Epithelial cell of umbilical artery (primary cell): ENCODE measurements at places on chromosomes 5 and 9. TPM values are rescaled to one million over a fixed set of nuclear protein-coding genes. Genes with fewer than 3 reads are reported as not detected.

TMEM215 gene
- total RNA-seq = not detected in 2 replicates

CCL19 gene
- not detected in 2 replicates for total RNA-seq

RORB gene
- under 0.01 and 0.15 TPM in 2 replicates for total RNA-seq

TBC1D13 gene
- 8.8 and 12.9 TPM in 2 replicates for total RNA-seq

SNCAIP gene
- 12.7 and 19.8 TPM in 2 replicates for total RNA-seq

ZNF474 gene
- not detected in 2 replicates for total RNA-seq

PCDHB4 gene
- under 0.01 and 0.15 TPM in 2 replicates for total RNA-seq

UGCG gene
- total RNA-seq = 49.7 and 60.8 TPM in 2 replicates

PCDHA9 gene
- total RNA-seq = under 0.01 and 0.15 TPM in 2 replicates

EGFL7 gene
- 532 and 626 TPM in 2 replicates for total RNA-seq

FRRS1L gene
- not detected in 2 replicates for total RNA-seq

FST gene
- total RNA-seq = 45.5 and 47.7 TPM in 2 replicates

CD14 gene
- total RNA-seq = 1.2 and 1.6 TPM in 2 replicates

MSMP gene
- total RNA-seq = 91.8 and 187 TPM in 2 replicates

CNTFR gene
- total RNA-seq = not detected in 2 replicates

C5orf52 gene
- not detected in 2 replicates for total RNA-seq

GARIN3 gene
- total RNA-seq = not detected in 2 replicates

OR4F3 gene
- total RNA-seq = not detected in 2 replicates

SPATA31E1 gene
- not detected in 2 replicates for total RNA-seq

CTXN3 gene
- under 0.01 TPM in 1 of 2 replicates, not detected in the other for total RNA-seq

ACTBL2 gene
- under 0.01 TPM in 1 of 2 replicates, not detected in the other for total RNA-seq

SELENOP gene
- 0.65 and 2.7 TPM in 2 replicates for total RNA-seq

SHISAL2B gene
- total RNA-seq = not detected in 2 replicates

FBP2 gene
- not detected in 2 replicates for total RNA-seq

FAM81B gene
- not detected in 2 replicates for total RNA-seq

SLC6A3 gene
- under 0.01 TPM in 1 of 2 replicates, not detected in the other for total RNA-seq
